ENCODE measurements at places on chromosomes 4 and X.

- no peak for DNase-seq
These were observed 84.4 kb downstream of the APBB2 start for GRCh38 chr4:41129936-41130440.

DNA sequence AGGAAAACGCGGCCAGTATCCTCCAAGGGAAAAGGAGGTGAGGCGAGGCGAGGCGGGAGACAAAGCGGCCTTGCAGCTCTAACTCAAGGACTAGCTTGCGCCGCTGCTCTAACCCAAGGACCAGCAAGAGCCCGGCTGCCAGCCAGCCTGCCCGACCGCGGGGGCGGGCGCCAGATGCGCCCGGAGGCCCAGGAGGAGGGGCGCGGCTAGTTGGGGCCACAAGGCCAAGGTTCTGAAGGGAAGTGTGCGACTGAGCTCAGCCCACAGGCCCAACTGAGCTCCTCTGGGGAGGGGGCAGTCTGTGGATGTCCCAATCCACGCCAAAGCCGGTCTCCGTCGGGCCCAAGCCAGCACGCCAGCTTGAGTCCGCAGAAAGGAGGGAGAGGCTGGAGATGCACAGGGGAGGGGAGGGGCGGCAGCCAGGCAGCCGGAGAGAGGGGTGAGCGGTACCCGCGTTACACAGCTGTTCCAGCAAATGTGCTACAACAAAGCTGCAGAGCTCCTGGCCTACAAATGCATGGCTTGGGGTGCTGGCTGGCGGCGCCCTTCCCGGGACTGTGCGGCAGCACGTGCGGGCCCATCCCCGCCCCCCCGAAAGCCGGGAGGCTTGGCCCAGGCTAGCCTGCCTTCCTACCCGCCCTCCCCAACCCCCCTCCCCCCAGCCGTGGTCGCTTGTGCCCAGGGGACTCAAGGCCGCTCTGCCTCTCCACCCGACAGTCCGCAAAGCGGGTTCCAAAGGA is 637 bp downstream of the AMER1 start:
- peak; percentile 0 for DNase-seq

- DNase-seq = no peak
These were observed 14.5 kb upstream of the CAPN6 start for GRCh38 chrX:111284631-111285293.

GRCh38 chrX:69133921-69134542 is 31.2 kb downstream of the PJA1 start:
- no peak for DNase-seq

- DNase-seq = no peak
These were observed 42.2 kb downstream of the KLHL5 start for GRCh38 chr4:39104255-39104654.

- no peak for DNase-seq
These were observed 27.0 kb upstream of the PROM1 start for GRCh38 chr4:16110661-16111290.

GRCh38 chr4:82776925-82777542 is 21.6 kb downstream of the SCD5 start:
- DNase-seq = no peak

DNA sequence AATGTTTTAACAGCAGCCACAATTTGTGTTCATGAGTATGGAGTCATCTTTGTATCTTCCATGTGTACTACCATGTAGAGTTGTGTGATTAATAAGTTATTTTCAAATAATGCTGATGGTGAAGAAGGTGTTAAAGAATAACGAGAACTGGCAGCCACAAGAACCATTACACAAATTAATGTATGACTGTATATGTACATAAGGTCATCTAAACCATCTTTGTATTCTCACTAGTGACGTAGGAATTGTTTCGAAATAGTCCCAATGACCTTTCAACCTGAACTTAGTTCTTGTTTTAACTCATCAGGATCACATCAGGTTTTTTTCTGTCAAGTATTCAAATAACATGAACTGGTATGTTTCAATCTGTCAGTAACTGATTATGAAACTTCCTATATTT is 48.3 kb upstream of the NOCT start:
- DNase-seq = no peak

- DNase-seq = no peak
These were observed 4.7 kb downstream of the HAND2 start for GRCh38 chr4:173525118-173526011.

DNA sequence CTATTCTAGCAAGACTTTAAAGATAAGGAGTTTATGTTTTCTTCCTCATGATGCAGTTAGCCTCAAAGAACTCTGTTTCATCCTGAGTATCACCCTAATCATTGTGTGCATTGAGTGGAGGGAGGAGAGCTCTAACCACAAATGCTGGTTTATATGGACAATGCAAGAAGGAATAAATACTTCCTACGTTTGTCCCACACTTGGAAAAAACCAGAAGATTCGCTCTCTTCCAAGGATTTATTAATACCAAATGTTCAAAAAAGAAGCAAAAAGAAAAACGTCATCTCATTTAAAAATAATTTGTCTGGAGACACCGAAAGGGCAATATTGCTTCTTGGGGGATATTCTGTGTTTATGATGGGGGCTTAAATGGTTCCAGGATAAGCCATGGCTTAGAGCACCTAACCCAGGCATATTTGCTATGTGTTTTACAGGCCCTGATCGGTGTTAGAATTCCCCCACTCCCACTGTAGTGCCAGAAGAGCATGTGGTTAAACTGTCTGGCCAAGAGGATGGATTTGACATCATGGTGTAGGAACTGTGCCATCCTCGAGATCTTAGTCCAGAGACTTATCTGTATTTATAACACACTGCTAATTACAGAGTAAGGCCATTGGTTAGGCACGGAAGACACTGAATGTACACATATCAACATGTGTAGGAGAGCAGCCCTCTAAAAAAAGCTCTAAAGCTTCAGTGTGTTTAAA is 227.2 kb downstream of the ANK2 start:
- DNase-seq = no peak

DNA sequence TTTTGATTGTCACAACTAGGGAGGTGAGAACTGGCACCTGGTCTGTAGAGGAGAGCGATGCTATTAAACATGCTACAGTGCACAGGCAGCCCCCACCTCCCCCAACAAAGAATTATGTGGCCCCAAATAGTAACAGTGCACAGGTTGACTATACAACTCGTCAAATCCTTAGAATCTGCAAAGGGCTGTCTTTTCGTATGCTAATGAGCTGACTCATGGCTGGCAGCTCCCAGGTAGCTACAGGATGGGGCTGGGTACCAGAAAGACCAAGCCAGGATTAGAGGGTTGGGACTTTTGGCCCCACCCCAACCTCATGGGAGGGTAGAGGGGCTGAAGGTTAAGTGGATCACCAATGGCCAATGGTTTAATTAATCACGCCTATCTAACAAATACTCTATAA is 104.7 kb upstream of the SORBS2 start:
- DNase-seq = no peak

DNA sequence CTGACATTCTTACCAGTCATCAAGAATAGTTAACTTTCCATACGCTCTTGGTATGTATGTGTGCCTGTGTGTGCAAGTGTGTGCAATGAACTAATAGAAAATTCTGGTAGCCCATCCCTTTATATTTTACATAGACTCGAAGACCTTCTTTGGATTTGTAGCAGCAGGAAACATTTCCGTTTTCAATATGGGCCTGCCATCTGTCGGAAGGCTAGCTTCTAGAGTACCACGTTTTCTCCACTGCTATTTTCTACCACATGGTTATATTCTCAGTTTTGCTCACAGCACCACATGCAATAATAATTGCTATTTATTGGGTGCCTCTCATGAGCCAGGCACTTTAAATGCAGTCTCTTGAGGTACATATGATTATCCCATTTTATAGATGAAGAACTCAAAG is 47.9 kb upstream of the PTCHD1 start:
- no peak for DNase-seq

GRCh38 chr4:84483688-84484087 is 15.4 kb downstream of the NKX6-1 start:
- no peak for DNase-seq

DNA sequence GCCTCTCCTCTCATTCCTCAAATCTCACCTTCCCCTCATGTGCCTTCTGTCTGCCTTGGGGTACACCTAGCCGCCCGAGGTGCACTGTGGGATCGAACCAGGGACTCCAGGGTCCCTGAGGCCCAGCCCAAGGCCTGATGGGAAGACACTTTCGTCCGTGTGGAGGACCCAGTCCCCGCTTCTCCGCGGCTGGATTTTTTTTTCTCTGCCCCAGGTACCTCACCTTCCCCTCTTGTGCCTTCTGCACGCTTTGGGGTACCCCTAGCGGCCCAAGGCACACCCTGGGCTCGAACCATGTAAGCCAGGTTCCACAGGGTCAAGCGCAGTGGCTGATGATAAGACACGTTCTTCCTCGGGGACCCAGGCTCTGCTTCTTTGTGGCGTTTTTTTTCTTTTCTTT is 530.7 kb downstream of the CWH43 start:
- DNase-seq = no peak

GRCh38 chr4:20265726-20266125 is 14.0 kb downstream of the SLIT2 start:
- DNase-seq = no peak

DNA sequence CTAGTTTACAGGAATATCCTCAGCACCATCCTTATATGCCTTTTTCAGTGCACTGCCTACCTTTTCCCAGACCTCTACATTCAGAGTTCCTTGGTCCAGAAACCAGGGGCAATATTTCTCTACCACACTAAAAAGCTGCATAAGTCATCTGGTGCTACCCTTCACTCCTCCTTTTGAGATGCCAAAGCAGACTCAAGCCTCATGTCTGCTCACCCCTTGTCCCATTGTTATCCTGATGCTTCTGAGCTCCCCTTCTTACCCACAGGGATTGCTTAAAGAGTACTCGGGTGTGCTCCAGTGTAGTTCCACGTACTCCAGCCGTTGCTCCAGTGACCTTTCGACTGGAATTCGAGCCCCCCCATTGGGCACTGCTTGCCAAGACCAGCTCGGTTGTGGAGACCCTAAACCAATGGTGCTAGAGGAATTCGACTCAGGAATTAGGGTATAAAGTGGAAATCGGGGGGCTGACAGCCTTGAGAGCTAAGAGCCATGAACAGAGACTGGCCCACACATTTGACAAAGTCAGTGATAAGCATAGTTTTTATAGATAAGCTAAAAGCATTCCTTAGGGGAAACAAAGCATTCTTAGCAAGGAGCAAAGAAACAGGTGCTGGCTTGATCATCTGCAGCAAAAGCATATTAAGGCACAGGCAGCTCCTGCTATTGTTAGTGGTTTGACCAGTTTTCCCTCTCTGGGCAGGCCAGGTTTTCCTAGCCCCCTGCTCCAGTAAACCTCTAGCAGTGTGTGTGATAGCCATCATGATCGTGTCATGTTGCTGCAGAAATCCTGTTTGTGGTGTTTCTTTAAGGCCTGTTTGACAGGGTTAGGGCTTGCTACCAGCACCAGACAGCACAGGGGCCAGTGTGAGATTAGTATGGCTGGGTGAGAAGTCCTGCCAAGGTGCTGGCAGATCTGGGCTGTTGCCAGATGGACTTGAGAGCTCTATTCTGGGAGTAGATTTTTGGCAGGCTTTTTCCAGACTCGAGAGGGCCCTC is 57.5 kb upstream of the WDR1 start:
- no peak for DNase-seq

DNA sequence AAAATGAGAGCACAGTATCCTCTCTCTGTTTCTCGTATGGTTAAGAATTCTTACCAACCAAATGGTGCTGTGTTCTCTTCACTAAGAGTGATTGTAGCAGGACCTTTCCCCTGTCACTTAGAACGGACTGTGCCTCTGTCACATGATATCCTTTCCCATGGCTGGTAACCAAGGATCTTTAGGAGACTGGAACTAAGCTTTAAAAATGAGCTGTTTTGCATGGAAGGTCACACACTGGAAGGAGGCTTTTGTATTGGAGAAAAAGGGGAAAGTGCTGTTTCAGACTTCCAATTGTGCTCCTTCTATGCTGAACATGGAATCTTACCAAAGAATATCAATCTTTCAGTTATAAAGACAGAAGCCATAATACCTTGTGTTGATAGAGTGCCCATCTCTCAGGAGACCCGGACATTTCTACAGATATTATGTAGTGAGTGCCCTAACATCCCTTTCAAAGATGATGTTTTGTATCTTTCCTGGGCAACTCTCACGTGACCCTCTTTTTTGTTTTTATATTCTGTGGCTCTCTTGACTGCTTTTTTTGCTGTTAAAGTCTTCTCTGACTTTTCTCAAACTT is 148.6 kb downstream of the SLC4A4 start:
- no peak for DNase-seq

DNA sequence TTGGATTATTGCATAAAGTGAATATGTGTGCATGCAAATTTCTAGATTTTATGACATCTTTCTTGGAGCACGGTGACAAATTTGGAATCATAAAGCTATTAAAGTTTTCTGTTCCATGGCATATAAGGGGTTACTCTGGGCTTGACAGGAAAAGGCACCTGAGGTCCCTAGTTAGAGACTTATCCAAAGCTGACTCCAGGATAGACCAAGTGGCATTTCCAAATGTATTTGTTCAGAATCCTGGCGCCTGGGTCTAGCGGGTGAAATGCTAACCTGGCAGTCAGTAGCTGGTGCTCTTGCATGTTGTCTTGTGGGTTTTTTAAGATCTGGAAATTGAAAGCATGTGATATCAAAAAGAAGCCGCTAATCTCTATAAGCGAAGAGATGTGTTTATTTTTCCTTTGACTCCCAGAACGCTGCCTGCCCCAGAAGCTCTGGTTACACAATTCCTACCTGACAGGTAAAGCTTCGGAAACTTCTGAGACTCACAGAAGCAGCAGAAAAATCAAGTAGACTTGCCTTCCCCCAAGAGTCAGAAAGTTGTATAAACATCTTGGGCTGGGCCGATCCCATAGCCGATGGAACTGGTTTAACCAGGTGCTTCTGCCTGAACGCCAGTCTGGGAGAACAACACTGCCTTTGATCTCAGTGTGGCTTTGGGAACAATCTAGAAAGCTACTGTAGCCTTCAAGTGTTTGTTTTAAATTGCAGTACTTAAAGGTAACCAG is 12.9 kb upstream of the ZCCHC4 start:
- DNase-seq = no peak

GRCh38 chr4:72975488-72975784 is 94.1 kb downstream of the COX18 start:
- no peak for DNase-seq

DNA sequence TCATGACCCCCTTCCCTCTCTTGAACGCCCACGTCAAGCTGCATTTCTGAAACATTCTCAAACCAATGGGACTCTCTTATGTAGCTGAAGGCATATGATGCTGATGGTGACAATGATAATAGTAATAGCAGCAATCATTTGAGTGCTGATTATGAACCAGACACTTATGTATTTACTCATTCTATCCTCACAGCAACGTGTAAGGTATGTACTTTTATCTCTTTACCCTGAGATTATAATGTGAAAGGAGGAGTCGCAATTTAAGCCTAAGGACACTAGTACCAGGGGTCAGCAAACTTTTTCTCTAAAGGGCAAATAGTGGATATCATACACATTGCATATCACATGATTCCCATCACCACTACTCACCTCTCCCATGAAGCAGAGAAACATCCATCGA is 8.5 kb downstream of the PGM2 start:
- no peak for DNase-seq

Measured in activated T-cell treated with anti-CD3 and anti-CD28 coated beads for 1 hour (primary cell).